ENCODE measurements at places on chromosomes 12 and 14.

- peak; percentile 67 for DNase-seq
These were observed 4.9 kb downstream of the ZBTB39 start for GRCh38 chr12:57001448-57001906.

DNA sequence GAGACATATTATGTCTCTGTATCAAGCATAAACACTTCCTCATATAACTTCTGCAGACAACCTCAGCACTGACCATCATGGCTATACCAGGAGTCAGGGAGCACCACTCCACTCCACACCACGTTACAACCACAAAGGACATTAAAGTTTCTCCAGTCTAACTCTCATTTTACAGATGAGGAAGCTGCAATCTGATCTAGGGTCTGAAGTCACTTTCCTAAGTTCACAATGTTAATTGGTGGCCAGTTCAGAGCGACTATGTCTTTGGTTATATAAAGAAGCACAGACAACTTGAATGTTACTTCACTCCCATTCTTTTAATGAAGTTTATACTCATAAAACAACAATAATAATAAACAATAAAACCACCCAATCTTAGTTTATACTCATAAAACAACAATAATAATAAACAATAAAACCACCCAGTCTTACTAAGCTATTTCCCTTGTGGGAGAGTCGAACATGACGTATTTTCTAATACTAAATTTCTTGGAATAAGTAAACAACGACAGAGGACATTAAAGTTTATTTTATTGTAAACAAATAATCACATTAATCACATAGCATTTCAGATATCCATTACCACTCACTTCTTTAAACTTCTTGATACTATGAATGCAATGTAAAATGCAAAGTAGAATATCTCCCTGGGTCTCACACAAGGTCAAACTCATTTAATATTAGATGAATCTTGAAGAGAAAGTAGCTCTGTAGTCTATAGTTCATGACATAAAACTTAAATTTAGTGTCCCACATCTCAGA, 72.4 kb upstream of the SSTR1 start:
- no peak for DNase-seq

- no peak for DNase-seq
These were observed 49.8 kb downstream of the NTS start for GRCh38 chr12:85923767-85924331.

- DNase-seq = no peak
These were observed 14.9 kb downstream of the DCAF5 start for GRCh38 chr14:69137843-69138535.

GRCh38 chr14:92637228-92637627, 111.2 kb downstream of the LGMN start:
- no peak for DNase-seq

GRCh38 chr12:14994610-14995009, 21.8 kb downstream of the PDE6H start:
- no peak for DNase-seq

GRCh38 chr12:93785249-93786010, 108.3 kb downstream of the CRADD start:
- peak; percentile 41 for DNase-seq

- no peak for DNase-seq
These were observed 26.2 kb upstream of the ARHGAP5 start for GRCh38 chr14:32050878-32051277.

DNA sequence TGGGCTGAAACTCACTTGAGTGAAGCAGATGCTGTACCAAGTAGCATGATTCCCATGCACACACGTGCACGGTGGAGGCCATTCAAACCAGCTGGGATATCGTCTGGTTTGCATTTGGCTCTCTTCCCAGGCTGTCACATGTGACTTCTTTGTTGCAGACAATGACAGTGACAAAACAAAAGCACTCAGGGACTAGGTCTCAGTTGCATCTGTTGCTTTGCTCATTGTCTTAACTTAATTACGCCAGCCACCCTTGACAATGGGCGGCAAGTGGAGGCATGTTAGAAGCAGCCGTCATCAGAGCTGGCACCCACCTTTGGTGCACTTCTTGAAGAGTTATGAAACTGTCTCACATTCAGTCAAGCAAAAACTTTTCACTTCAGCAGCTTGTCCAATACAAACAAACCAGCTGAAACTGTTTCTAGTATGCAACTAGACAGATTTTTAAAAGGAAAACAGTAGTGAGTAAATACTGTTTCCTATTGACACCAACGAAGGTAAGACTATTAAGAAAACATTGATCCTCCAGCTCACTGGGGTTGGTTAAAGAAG, 74.3 kb downstream of the IGF1 start:
- no peak for DNase-seq

GRCh38 chr12:94674051-94674451, 23.7 kb upstream of the TMCC3 start:
- no peak for DNase-seq

DNA sequence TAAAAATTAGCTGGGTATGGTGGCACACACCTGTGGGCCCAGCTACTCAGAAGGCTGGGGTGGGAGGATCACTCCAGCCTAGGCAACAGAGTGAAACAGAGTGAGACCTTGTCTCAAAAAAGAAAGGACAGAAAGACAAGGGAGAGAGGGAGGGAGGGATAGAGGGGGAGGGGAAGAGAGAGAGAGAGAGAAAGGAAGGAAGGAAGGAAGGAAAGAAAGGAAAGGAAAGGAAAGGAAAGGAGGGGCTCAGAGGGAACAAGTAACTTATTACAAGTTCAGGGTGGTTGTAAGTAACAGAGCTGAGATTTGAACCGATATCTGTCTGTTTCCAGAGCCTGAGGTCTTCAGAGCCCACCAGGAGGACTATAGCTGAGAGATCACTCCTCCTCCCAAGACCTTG, 8.3 kb downstream of the IFFO1 start:
- no peak for DNase-seq

DNA sequence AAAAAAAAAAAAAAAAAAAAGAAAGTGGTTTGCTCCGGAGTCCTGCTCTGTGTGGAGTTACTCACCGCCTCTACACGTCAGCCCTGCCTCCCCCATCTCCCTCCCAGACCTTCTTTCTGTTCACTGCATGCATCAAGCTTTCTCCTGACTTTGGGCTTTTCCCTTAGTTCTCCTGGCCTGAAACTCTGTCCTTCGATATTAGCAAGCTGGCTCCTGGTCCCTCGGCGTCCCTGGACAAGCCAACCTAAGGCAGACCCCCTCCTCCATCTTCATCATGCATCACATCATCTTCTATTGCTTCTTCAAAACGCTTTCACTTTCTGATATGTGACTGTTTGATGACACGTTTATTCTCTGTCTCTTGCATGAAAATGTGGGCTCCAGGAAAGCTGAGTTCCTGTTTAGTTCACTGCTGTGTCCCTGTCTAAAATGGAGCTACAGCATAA, 40.6 kb downstream of the SLC15A4 start:
- DNase-seq = no peak

GRCh38 chr14:95098984-95099599, 58.2 kb downstream of the DICER1 start:
- peak; percentile 21 for DNase-seq

DNA sequence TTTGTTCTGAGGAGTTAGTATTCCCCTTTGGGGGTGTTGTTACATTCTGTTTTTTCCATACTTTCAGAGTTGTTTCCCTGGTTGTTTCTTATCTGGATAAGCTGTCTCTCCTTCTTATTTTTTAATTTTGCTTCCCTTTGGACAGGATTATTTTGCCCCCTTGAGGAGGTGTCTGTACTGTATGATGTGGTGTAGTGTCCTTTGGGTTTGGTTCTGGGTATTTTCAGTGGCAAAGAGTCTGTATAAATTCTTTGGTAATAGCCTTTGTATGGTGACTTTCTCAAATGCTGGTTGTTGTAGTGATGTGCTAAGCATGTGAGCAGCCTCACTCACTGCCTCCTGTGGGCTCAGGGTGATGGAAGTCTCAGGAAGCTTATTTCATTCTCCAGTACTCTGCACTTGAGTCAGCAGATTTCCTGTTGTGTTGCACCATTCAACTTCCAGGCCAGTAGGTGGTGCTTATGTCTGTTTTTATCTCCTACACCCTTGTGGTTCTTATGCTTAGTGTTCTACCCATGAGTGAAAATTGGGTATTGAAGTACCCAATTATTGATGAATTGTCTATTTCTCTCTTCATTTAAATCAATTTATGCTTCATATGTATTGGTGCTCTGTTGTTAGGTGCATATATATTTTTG, 103.3 kb upstream of the PMCH start:
- DNase-seq = no peak
